Midbrain (tissue), 1 donor: ENCODE measurements at places on chromosomes 7 and 10.

DNA sequence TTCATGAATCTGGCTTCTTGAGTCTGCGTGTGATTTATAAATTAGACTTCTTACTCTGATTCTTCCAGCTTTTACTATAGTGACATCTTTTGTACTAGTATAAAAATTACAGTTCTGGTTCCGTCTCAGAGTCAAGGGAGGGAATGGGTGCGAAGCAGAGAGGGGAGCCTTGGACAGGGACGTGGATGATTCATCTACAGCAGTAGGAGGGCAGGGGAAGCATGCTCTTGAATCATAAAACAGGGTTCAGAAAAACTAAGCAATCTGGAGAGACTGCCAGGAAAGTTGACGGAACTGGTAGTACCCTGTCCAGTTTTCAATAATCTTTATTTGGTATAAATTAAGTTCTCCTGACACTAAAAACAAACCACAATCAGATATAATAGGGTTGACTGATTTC lies 58.1 kb downstream of the ITGA8 start:
- no peak for DNase-seq

GRCh38 chr10:84089162-84089561 lies 50.1 kb upstream of the GHITM start:
- no peak for DNase-seq

- DNase-seq, result no peak
Measured at GRCh38 chr10:5540891-5541290, 16.1 kb downstream of the CALML3 start.

DNA sequence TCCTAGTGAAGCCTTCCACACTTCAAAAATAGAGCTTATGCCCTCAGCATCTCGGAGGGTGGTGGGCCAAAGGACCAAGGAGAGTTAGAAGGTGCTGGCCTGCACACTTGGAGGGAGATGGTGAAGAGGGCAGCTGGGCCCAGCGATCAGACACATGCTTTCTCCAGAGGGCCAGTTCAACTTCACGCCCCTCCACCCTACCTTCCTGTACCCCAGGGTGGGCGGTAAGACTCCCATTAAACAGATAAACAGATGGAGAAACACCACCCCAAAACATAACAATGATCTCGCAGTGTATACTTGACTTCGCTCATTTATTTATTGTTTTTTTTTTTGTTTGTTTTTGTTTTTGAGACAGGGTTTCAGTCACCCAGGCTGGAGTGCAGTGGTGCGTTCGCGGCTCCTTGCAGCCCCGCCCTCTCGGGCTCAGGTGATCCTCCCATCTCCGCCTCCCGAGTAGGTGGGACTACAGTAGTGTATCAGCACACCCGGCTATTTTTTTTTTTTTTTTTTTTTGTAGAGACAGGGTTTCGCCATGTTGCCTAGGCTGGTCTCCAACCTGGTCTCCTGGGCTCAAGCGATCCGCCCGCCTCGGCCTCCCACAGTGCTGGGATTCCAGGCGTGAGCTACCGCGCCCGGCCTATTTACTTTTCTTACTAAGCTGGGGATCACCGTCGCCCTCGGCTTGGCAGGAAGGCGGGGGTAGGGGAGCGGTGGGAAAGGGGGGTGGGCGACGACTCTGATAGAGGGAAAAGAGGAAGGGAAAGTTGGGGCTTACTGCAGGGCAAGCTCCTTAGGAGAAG lies 1.8 kb downstream of the C10orf95 start:
- no peak for DNase-seq

DNA sequence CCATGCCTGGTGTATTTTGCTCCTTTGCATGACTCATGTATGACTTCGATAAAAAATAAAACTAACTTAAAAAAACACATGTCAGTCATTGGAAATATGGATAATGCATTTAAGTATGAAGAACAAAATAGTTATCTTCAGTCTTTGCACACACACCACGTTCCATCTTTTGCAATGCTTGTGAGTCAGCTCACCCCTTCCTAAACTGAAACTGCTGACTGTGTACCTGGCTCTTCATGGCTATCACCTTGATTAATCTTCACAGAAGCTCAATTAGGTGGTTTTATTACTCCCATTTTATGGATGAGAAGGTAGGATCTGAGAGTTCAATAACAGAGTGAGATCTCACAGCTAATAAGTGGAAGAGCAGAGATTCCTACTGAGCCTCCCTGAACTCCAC lies 79.5 kb downstream of the CARD11 start:
- DNase-seq, result no peak

DNA sequence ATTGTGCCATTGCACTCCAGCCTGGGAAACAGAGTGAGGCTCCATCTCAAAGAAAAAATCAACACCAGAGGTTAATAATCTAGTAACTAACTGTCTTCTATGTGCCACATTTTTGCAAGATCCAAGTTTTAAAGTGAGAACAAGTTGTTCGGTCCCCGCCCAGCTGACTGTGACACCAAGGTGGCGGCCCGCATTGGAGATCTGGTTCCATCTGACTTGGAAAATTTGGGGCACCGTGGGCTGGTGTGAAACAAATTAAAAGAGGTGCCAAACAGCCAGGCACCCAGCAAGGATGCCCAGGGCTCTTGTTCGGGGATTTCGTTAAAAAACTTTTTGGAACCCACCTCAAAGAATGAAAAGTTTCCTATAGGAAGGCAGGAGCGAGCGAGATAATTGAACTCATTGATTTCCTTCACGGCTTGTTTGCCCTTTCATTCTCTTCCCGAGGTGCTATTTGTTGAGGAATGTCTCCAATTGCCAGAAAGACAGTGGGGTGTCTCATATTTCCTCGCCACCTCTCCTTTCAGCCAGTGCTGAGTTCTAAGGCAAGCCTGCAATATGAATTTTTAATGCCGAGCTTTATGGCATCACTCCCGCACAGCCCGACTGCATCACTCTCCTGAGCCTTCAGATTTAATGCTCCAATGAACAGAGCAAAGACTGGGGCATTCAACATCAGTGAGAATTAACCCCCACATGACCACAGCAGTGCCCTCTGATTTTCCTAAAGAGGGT lies 156.9 kb upstream of the SH2B2 start:
- no peak for DNase-seq

DNA sequence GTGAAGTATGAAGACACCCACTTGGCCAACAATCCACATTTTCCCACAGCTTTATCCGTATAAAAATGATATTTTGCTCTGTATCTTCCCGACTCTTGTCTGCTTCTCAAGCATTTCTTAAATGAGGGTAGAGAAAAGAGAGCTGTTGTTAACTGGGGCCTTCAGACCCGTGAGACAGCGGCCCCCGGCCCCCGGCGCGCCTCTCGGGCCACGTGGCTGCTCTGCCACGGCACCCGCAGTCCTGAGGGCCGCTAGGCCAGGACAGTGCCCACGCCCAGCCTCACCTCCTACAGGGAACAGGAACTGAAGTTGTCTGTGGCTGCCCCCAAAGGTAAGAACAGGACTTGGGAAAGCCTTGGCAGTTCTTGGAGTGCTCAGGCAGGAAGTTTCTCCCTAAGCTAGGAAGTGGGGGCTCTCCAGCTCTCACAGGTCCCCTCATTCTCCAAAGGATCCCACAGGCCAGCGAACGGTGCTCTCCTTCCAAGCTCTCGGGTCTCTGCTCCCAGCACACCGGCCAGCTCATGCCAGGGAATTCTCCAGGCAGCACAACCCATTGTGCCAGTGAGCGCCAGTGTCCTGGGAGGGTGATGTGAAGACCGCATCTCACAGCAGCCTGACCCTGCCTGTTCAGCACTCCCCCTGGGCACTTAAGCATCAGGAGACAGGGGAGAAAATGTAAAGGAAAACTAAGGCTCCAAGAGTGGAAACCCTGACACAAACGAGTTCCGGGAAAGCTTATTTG lies 230.3 kb upstream of the PFKP start:
- no peak for DNase-seq

DNA sequence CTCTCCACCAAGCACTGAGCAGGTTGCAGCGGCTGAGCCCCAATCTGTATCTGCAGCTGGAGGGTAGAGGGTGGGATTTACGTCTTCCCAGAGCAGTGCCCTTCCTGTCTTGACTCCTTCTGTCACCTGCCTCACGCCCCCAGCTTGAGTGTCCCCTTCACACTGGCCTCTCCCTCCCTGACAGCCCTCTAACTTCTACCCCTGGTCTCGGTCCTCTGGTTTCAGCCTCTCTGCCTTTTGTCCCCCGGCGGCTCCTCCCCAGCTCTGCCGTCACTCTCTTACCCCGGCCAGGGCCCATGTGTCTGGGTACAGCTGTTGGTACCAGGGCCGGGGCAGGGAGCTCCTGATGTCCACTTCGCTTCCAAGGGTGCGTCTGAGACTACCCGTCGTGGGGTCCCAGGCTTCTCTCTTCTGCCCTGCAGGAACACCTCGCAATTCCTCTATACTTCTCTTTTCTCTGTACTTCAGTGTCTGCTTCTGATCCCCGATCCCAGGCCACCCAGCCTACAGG lies 654 bp downstream of the MUC3A start:
- no peak for DNase-seq

- DNase-seq, result no peak
Measured at GRCh38 chr10:10845185-10845584, 172.5 kb upstream of the CELF2 start.

DNA sequence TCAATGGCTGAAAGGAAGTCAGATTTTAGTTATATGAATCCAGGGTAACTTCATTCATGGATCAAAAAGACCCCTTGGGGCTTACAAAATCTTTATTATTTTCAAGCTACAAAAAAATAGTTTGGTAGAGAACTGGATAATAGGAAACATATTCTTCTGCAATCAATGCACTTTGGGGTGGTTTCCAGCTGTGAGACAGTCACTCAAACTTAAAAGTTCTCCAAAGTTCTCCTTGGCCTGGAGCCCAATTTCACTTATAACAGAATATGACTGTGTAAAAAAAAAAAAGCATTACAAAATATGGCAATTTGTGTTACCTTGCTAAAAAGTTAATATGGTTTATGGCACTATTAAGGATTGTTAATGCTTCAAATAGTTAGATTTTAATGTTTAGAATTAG lies 255.5 kb downstream of the AGMO start:
- DNase-seq, result no peak

- DNase-seq, result no peak
Measured at GRCh38 chr10:117160567-117160966, 22.5 kb upstream of the VAX1 start.

GRCh38 chr10:97612386-97612785 lies 20.9 kb downstream of the MORN4 start:
- DNase-seq, result peak; percentile 41

DNA sequence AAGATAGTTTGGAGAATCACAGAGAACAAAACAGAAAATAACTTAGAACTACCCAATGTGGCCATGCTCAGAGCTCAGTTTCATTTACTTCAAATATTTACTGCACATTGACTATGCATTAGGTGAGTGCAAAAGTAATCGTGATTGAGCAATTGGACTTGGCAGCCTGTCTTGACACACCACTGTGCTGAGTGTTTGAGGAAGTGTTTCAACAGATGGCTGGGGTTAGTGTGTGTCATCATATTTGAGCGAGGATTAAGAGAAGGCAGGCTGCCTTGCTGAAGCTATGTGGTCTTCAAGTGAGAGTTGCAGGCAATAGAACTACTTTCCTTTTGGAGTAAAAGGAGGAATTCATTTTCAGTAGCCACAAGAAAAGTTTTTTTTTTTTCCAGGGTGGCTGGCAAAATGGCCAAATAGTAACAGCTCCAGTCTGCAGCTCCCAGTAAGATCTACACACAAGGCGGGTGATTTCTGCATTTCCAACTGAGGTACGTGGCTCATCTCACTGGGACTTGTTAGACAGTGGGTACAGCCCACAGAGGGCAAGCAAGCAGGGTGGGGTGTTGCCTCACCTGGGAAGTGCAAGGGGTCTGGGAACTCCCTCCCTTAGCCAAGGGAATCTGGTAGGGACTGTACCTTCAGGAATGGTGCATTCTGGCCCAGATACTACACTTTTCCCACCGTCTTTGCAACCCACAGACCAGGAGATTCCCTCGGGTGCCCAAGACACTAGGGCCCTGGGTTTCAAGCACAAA lies 37.6 kb downstream of the AKR1C4 start:
- DNase-seq, result no peak

GRCh38 chr7:38842746-38843145 lies 66.2 kb downstream of the VPS41 start:
- no peak for DNase-seq

DNA sequence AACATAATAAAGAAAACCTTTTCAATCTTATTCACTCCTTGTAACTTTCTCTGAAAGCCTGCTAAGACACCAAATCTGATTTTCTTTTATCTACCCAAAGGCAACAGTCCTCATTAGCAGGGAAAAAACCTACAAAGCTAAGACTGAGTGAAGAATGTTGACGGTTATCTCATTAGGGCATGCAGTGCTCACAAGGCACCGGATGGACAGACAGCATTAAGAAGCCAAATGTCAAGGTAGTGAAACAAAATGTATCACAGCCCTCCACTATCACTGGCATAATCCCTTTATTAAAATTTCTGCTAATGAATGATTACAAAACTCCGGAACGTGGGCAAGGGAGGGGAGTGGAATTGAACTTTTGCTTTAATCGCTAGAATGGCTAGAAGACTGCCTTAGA lies 442.8 kb downstream of the NEBL start:
- DNase-seq, result no peak

- no peak for DNase-seq
Measured at GRCh38 chr7:24851786-24852185, 94.5 kb upstream of the GSDME start.

- no peak for DNase-seq
Measured at GRCh38 chr7:22723637-22724036, 3.4 kb upstream of the IL6 start.

GRCh38 chr7:152330827-152331226 lies 105.0 kb downstream of the KMT2C start:
- no peak for DNase-seq

DNA sequence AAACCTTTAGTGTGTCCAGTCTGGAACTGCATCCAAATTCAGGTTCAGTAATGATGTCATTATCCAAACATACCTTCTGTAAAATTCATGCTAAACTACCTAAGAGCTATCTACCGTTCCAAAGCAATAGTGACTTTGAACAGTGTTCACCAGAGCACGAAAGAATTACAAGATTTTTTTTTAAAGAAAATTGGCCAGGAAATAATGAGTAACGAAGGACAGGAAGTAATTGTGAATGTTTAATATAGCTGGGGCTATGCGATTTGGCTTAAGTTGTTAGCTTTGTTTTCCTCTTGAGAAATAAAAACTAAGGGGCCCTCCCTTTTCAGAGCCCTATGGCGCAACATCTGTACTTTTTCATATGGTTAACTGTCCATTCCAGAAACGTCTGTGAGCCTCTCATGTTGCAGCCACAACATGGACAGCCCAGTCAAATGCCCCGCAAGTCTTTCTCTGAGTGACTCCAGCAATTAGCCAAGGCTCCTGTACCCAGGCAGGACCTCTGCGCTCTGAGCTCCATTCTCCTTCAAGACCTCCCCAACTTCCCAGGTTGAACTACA lies 694 bp upstream of the FAS start:
- DNase-seq, result no peak

DNA sequence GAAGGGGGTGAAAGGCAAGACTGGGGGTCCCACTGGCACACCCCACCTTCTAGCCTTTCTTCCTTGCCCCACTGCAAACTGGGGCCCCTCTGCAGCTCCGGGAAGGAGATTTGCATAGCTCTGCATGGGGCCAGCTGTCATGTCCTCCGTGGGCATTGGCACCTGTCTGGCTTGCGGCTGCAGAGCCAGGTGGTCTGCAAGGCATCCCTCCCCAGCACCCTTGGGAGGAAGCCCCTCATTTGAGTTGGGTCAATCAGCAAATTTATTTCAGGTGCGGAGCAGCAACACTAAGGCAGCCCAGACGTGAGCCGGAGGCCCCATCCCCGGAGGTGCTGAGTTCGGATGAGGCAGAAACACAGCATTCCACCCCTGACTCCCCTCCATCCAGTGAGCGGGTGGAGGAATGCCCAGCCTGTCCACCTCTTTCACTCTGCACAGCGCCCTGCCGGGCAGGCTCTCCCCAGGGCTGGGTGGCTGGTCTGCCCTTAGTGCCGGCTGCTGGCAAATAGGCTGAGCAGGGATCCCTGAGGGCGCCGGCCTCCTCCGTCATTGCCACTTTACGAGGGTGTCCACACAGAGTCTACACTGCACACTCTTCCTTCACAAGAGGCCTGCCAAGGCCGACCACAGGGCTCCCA lies 143.2 kb downstream of the TCERG1L start:
- no peak for DNase-seq
